Bone marrow (tissue), 2 donors: ENCODE measurements at places on chromosomes 11 and 22.
A peak's percentile ranks its signal among the peaks of the same experiment; 100 is the strongest.

GRCh38 chr11:62988276-62988675, 3.5 kb upstream of the SLC22A6 start:
- DNase-seq = no peak

GRCh38 chr11:72405009-72405408, 29.3 kb downstream of the CLPB start:
- peak; percentile 81 for DNase-seq

GRCh38 chr11:34403431-34403830, 35.3 kb upstream of the CAT start:
- DNase-seq = no peak

GRCh38 chr11:72856065-72856464, 41.9 kb downstream of the ATG16L2 start:
- DNase-seq = no peak

GRCh38 chr22:28978863-28979796, 82.5 kb downstream of the C22orf31 start:
- DNase-seq = no peak

DNA sequence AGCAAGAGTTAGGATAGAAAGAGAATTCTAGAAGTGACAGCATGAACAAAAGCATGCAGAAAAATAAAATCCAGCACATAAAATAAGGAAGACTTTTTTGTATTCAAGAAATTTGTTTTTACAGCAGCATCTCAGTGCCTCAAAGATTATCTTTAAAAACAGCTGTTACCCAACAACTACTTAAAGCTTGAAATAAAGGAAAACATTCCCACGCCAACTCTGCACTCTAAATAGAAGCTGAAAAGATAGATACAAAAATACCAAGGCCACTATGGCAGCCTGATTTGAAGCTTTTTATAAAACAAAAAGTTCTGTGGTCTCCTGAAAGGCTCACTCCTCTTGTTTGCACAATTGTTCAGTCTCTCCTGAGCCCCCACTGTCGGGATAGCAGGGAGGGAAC, 83.6 kb upstream of the LRRC55 start:
- no peak for DNase-seq

- no peak for DNase-seq
Measured at GRCh38 chr11:119363851-119364590, 17.5 kb downstream of the USP2 start.

- DNase-seq = peak; percentile 4
Measured at GRCh38 chr11:108199446-108200321, 22.8 kb downstream of the NPAT start.

DNA sequence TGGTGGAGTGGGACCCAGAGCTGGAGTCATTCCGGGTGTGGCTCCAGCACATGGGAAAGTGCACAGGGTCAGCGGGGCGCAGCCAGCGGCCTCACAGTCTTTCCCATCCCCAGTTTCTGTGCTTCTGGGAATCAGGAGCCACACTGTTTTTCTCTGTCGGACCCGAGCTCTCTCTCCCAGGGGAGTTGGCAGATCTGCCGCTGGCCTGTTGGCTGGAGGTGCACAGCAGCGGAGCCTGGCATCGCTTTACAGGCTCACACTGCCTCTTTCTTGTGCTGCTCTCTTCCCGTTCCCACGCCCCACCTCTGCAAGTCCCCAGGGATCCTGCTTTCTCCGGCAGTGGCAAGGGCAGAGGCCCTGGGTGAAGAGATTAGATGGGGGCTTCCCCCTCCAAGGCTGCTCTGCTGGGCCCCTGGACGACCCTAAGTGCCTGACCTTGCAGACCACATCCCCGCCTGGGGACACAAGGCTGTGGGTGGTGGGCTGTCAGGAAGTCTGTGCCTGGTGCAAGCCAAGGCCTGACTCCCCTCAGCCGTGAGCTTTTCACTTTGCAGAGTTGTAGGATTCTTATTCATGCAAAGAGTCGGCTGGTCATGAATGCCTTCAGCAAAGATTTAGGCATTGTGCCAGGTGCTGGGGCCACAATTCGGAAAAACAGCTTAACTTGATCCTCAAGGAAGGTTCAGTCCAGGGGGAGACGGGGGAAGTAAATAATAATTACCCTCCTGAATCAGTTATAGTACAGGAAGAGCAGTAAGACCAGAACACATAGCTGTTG, 116.3 kb downstream of the TIMP3 start:
- DNase-seq = no peak

GRCh38 chr11:119251114-119251513, 45.0 kb downstream of the CBL start:
- no peak for DNase-seq

GRCh38 chr11:3155691-3156258, 9.3 kb downstream of the OSBPL5 start:
- no peak for DNase-seq

DNA sequence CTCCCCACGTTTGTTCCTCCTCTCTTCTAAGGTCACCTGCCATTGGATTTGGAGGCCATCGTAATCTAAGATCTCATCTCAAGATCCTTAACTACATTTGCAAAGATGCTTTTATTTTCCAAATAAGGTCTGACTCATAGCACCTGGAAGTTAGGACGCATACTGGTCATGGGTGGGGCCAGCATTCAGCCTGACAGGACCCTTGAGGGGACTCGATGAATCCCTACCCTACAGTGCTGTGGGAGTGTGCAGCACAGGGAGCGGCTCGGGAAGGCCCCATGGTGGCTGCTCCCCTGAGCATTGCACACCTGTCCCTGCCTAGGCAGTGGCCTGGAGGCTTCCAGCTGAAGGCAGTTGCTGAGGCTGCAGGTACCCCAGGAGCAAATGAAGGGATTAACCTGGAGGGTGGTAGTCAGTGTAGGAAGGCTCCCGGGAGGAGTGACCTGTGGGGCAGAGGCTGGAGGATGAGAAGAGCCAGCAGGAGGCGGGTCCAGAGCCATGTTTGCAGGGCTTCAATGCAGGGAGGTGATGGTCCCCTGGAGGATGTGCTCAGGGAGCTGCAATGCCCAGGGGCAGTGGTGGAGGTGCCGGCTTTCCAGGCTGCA, 362.2 kb downstream of the CTTN start:
- no peak for DNase-seq

GRCh38 chr11:128448200-128448886, 139.0 kb downstream of the ETS1 start:
- DNase-seq = no peak

DNA sequence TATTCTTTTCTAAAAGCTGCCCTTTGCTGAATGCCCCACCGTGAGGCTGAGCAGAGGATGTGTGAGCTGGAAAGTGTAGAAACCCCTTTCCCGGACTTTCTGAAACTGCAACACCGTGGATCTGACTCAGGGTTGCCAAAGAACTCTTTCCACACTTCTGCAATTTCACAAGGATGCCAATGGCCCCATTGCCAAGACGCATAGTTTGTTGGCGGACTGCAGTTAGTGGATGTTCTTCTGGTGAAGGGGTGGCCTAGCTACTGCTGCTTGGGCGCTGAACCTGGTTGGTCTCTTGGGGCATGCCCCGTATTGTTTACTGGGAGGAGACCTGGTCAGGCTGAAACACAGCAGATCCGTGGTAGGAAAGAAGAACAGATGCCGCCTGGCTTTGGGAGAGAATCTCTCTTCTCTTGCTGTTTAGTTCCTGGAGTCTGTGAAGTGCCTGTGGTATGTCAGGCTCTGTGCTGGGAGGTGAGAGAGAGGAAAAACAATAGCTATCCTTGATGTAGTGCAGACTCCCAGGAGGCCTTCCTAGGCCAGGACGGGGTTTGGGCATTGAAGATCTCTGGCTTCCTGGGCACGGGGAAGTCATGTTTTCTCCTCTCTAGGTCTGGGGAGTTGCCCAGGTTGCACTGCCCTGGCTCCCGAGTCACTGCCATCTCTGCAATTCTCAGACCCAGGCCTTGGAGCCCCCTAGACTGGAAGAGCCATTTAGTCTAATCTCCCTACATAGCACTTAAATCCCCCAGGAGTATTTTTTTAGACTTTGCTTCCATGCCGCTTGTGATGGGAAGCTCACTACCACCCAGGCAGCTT, 26.9 kb downstream of the CD82 start:
- DNase-seq = no peak
